Activated naive CD8-positive, alpha-beta T cell treated with anti-CD3 and anti-CD28 coated beads, Interleukin-2, amount 10 ng/mL, durations not matched to agents 7 days and 5 days (primary cell): ENCODE measurements at places on chromosomes 11 and 22. TPM values are rescaled to one million over a fixed set of nuclear protein-coding genes. Genes with fewer than 3 reads are reported as not detected.
A peak's percentile ranks its signal among the peaks of the same experiment; 100 is the strongest.

The SCUBE2 gene
- not detected for total RNA-seq

The OR10AG1 gene
- not detected for total RNA-seq

DNA sequence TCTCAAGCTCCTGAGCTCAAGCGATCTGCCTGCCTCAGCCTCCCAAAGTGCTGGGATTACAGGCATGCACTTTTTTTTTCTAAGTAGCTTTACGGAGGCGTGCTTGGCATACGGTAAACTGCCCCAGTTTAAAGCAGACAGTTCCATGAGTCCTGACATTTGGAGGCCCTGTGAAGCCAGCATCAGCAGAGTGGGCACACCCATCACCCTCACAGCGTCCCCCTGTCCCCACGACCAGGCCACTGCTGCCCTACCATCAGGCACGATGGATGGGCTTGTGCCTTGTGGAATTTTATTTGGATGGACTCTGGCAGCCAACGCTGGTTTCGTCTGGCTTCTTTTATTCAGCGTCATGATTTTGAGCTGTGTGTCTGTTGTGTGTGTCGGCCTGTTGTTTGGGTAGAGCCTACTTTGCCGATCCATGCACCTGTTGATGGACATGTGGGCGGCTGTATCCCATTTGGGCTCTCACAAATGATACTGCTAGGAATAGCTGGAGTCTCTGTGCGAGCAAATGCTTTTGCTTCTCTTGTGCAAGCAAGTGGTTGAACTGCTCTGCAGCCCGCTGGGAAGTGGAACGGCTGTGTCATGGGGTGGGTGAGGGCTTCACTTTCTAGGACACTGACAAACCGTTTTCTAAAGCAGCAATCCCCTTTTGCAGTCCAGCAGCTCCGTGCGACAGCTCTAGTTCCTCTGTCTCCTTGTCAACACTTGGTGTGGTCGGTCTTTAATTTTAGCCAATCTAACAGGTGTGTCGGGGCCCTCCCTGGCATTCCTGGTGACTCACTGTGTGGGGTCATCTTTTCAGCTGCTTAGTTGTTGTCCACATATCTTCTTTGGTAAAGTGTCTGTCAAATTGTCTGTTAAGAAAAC is 23.8 kb downstream of the KCNQ1 start:
- H3K27me3 ChIP-seq: peaks cover 9% of the 10 kb centered on the region
- H3K4me3 ChIP-seq: no peak overlapping the region
- no peak overlapping the region for H3K27ac ChIP-seq
- peaks cover 33% of the 10 kb centered on the region for H3K4me1 ChIP-seq
- peaks cover 5% of the 10 kb centered on the region for H3K36me3 ChIP-seq

The SULT4A1 gene
- not detected for total RNA-seq

DNA sequence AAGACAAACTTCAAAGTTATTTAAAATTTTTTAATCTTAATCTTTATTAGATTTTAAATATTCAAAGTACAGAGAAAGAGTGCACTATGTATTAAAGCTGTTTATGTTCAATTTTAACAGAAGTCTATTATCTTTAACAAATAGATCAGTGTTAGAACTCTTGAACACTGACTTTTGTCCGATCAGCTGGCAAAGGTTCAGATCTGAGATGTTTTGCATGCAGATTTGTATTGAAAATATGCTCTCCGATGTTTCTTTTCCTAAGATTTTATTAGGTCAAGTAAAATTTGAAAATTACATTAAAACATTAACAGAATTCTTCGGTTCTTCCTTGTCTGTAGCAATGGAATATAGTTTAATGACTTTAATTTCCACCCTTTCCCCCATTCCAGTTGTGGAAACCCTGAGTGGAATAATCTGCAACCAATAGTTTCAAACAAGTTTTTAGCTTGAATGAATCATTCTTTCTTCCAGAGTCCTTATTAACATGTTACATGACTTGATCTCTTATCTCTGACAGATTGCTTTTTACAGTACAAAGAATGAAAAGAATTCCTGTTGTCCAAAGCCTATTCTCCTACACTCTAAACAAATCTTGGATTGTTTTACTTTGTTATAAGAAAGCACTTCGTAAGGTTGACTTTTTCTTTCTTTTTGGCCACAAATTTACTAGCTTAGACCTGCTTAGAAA is 11.4 kb upstream of the TCP11L1 start:
- no peak overlapping the region for H3K4me3 ChIP-seq
- H3K27me3 ChIP-seq: no peaks in the 10 kb centered on the region
- no peaks in the 10 kb centered on the region for H3K36me3 ChIP-seq
- DNase-seq: no peak
- no peak overlapping the region for H3K27ac ChIP-seq

DNA sequence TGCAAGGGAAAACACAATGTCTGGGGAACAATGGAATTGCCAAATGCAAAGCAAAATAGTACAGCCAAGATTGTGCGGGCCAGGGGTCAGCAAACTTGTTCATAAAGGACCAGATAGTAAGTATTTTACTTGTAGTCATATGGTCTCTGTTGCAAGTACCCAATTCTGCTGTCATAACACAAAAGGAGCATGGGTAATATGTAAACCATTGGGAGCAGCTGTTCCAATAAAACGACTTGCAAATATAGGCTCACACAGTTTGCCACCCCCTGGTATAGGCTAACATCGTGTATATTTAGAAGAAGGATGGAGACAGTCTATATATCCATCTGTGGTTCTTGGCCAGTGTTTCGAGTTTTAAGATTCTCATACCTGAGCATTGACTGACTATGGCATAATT is 15.6 kb downstream of the SDHAF2 start:
- no peaks in the 10 kb centered on the region for H3K27me3 ChIP-seq
- DNase-seq: no peak
- peaks cover 8% of the 10 kb centered on the region for H3K4me1 ChIP-seq
- no peak overlapping the region for H3K27ac ChIP-seq
- H3K4me3 ChIP-seq: no peak overlapping the region

DNA sequence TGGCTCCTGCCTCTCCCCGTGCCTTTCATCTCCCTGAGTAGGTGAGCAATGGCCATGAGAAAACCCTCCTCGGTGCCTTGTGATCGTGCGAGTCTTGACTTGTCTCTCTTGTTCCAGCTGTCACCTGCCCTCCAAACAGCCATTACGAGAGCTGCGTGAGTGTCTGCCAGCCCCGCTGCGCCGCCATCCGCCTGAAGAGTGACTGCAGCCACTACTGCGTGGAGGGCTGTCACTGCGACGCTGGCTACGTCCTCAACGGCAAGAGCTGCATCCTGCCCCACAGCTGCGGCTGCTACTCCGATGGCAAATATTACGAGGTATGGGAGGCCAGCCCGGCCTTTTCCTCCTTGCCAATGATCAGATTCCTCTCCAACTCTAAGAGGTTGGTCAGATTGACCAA is 51.7 kb downstream of the TECTA start:
- no peak overlapping the region for H3K4me3 ChIP-seq
- DNase-seq: no peak
- no peaks in the 10 kb centered on the region for H3K27me3 ChIP-seq
- H3K27ac ChIP-seq: no peak overlapping the region
- H3K4me1 ChIP-seq: no peaks in the 10 kb centered on the region
- no peaks in the 10 kb centered on the region for H3K36me3 ChIP-seq

DNA sequence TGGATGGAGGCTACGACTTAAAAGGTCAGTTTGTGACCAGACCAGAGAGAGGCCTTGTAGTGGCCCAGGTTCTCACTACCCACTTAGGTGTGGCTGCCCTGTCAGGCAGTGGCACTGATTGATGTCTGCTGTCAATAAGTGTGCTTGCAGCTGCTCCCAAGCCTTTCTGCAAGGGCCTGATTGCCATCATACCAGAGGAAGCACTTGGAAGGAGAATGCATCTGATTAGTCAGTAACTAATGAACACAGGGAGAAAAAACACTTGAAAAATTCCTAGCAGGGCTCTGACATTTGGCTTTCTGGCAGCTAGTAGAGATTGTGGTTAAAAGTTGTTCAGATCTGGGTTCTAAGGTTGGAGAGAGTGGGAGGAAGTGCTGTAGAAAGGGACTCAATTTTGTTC is 107.5 kb downstream of the NAV2 start:
- peaks cover 10% of the 10 kb centered on the region for H3K27me3 ChIP-seq
- H3K4me3 ChIP-seq: no peak overlapping the region
- no peak for DNase-seq
- H3K27ac ChIP-seq: no peak overlapping the region

- peaks cover 26% of the 10 kb centered on the region for H3K27me3 ChIP-seq
- no peak overlapping the region for H3K4me3 ChIP-seq
- DNase-seq: no peak
- H3K27ac ChIP-seq: no peak overlapping the region
- no peaks in the 10 kb centered on the region for H3K36me3 ChIP-seq
- no peaks in the 10 kb centered on the region for H3K4me1 ChIP-seq
Observed at GRCh38 chr11:12746593-12747097, 72.4 kb downstream of the TEAD1 start.

The TRIM29 gene
- total RNA-seq: not detected

DNA sequence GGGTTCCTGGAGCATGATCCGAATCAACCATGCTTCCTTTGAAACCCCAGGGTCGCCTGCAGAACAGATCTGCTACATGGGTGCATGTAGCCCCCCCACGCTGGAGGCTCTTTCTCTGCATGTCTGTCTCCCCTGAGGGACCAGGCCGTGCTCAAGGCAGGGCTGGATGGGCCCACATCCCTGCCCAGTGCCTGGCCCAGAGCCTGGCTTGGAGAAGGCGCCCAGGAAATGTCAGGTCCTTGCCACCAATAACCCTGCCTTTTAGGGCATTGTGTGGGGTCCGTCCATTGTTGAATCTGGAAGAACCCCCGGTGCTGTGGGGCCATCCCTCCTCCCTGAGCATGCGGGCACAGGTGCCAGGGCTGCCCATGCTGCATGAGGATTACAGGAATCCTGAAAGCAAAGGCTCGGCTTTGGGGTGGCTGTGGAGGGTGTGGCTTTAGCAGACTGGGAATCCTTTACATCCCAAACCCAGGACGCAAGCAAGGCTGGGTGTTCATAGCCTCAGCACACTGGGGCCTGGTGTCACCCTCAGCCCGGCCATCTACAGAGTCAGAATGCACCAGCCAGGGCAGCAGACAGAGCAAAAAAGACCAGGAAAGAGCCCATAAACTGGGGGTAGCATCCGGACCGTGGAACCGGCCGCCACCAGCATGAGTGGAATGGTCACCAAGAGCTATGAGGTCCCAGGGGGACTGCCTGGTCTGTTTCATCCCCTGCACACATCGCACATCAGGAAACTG is 48.2 kb downstream of the RTL6 start:
- H3K36me3 ChIP-seq: peaks cover 4% of the 10 kb centered on the region
- H3K27ac ChIP-seq: no peak overlapping the region
- DNase-seq: no peak
- H3K4me1 ChIP-seq: peaks cover 6% of the 10 kb centered on the region

DNA sequence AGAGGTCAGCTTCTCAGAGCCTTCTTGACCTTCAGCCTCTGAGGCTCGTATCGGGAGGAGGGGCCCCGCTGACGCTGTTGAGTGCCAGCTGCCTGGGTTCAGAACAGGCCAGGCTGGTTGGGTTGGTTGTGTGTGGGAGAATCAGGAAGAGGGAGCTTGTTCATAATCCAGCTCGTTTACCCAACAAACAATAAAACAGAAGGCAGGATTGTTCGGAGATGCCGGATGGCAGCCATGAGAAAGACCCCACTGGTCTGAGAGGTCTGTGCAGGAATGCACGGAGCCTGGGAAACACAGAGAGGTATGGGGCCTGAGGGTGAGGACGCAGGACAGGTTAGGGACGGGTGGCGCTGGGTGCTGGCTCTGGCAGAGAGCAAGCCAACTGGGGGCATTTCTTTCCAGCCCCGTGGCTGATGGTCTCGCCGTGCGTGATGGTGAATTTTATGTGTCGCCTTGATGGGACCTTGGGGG is 31.6 kb upstream of the SHANK2 start:
- no peak overlapping the region for H3K27ac ChIP-seq
- no peaks in the 10 kb centered on the region for H3K4me1 ChIP-seq
- no peaks in the 10 kb centered on the region for H3K27me3 ChIP-seq
- DNase-seq: no peak
- no peak overlapping the region for H3K4me3 ChIP-seq
- no peaks in the 10 kb centered on the region for H3K36me3 ChIP-seq

GRCh38 chr22:29524442-29525191 is 28.9 kb downstream of the THOC5 start:
- H3K36me3 ChIP-seq: peaks cover 24% of the 10 kb centered on the region
- DNase-seq: peak; percentile 31
- no peak overlapping the region for H3K4me3 ChIP-seq
- no peak overlapping the region for H3K27ac ChIP-seq
- H3K27me3 ChIP-seq: no peaks in the 10 kb centered on the region

DNA sequence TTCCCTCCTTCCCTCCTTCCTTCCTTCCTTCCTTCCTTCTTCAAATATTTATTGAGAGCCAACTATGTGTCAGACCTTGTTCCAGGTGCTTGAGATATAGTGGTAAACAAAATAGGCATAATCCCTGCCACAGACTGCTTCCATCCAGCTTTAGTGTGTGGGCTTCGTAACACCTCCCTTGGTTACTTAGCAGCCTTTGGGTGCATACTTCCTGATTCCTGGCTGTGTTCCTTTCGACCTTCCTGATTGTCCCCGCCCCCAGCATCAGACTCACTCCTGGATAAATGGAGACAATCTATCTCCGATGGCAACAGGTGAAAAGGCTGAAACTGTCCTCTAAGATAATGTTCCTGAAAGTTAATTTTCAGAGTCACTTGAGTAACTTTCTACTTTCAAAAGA is 13.5 kb downstream of the CCDC81 start:
- H3K4me3 ChIP-seq: no peak overlapping the region
- H3K4me1 ChIP-seq: no peaks in the 10 kb centered on the region
- no peaks in the 10 kb centered on the region for H3K27me3 ChIP-seq
- DNase-seq: no peak
- H3K36me3 ChIP-seq: no peaks in the 10 kb centered on the region
- H3K27ac ChIP-seq: no peak overlapping the region

GRCh38 chr22:47697861-47698260 is 935.4 kb downstream of the TBC1D22A start:
- no peaks in the 10 kb centered on the region for H3K36me3 ChIP-seq
- H3K27ac ChIP-seq: no peak overlapping the region
- H3K4me1 ChIP-seq: no peaks in the 10 kb centered on the region
- H3K4me3 ChIP-seq: no peak overlapping the region
- DNase-seq: no peak

The H19 gene
- total RNA-seq: not detected

DNA sequence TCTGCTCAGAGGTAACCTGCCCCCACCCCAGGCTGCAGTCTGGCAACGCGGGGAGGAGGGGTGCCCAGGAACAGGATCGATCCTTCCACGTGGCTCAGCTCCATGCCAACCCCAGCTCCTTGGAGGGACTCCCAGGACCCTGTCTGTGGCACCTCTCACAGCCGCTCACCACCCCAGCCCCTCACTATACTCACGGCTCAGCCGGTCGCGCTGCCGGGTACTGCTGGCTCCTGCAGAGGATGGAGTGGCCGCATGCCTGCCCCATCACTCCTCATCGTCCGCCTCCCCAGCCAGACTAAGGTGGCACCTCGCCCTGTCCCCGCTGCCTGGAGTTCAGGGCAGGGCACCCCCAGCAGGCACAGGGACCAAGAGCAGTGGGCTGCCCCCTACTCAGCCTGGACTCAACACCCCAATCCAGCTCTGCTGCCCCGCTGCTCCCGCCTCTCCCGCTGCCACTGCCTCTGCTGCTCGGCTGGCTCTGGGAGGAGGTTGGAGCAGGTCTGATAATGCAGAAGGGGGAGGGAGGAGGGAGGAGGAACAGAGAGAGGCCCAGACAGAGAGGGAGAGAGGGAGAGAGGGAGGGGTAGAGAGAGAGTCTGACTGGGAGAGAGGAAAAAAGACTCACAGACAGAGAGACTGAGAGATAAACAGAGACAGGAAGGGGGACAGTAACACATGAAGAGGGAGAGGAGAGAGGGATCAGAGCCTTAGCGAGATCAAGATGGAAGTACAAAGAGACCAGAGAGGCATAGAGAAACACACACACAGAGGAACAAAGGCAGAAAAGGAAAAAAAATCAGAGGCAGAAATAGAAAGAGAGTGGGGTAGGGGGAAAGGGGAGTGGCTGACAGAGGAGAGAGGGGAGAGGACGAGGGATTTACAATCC is at the start of gene PDE2A:
TSS of gene PDE2A (minus strand) at position 480 of the 886 bp plus-strand sequence. CDS start at position 265, 215 bp downstream.
- H3K4me3 ChIP-seq: no peak within 1 kb of the TSS
- peaks cover 3% of the 10 kb centered on the region for H3K4me1 ChIP-seq
- no peak within 1 kb of the TSS for H3K27ac ChIP-seq
